ENCODE measurements at places on chromosomes 11 and 22.

DNA sequence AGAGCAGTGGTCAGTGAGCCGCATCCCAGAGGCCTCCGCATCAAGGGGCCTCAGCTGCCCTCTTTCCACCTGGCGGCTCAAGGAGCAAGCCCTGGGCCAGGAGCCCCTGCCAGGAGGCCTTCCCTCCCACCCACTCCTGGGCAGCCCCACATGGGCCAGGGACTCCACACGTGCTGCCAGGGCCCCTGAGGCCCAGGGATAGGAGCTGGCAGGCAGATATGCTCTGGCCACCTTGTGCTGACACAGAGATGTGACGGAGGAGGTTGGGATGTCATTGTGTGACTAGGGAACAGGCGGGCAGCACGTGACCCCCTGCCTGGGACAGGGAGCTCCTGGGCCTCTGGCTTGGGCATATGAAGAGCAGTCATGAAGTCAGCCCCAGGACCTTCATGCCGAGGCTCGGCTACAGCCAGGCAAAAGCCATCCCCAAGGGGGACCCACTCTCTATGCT is 77.9 kb downstream of the PIWIL3 start:
- DNase-seq: no peak

- DNase-seq: no peak
These were observed 965 bp upstream of the PAMR1 start for GRCh38 chr11:35526370-35526792.

- DNase-seq: no peak
These were observed 10.4 kb downstream of the TMPRSS6 start for GRCh38 chr22:37098976-37099591.

GRCh38 chr22:49632199-49633009 is 195.3 kb downstream of the BRD1 start:
- peak; percentile 78 for DNase-seq

DNA sequence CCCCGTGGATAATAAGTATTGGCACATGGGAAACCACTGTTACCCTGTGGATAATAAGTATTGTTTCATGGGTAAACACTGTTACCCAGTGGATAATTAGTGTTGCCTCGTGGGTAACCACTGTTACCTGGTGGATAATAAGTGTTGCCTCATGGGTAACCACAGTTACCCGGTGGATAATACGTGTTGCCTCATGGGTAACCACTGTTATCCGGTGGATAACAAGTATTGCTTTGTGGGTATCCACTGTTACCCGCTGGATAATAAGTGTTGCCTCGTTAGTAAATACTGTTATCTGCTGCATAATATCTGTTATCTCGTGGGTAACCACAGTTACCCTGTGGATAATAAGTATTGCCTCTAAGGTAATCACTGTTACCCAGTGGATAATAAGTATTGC is 25.5 kb upstream of the NXPE4 start:
- no peak for DNase-seq

GRCh38 chr11:94150704-94151685 is 22.4 kb downstream of the PANX1 start:
- DNase-seq: no peak

DNA sequence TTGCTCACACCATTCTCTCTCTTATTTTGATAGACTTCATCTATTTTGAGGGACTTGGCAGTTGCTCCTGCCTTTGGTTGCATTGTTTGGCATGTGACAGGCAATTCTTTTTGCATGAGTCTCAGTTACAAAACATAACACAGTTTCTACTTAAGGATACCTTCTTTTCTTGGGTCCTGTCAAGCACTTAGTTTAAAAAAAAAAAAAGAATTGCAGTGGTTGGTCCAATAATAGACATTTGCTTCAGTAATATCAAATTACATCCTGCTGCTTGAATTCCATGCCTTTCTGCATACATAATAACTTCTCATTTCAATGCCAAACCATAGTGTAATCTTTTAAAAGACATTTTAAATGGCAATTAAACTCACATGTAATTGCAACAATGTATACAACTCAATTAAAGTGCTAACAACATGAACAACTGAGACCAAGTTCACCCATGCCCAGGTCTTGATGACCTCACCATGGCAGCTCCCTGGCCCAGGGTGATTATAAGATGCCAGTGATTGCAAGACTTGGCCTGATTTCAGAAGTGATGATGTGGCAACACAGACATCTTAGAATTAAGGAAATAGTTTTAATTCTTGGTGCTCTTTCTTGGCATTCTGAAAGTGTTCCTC is 32.2 kb upstream of the PLET1 start:
- no peak for DNase-seq

DNA sequence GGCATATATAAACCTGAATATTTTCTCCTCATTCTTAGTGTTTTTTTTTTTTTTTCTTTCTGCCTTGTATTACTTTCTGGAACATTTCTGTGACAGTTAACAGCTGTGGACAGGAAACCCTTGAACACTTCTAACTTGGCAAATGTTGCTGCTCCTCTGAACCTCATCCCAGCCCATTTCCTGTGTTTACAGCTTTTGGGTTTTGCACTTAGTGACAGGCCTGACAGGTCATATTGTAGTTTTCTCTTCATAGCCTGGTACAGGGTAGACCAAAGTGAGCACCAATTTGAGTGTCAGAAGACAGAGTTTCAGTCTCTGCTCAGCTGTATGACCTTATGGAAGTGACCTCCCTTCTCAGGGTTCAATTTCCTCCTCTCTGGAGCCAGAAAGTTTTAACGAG is 91.6 kb downstream of the STIM1 start:
- peak; percentile 65 for DNase-seq

DNA sequence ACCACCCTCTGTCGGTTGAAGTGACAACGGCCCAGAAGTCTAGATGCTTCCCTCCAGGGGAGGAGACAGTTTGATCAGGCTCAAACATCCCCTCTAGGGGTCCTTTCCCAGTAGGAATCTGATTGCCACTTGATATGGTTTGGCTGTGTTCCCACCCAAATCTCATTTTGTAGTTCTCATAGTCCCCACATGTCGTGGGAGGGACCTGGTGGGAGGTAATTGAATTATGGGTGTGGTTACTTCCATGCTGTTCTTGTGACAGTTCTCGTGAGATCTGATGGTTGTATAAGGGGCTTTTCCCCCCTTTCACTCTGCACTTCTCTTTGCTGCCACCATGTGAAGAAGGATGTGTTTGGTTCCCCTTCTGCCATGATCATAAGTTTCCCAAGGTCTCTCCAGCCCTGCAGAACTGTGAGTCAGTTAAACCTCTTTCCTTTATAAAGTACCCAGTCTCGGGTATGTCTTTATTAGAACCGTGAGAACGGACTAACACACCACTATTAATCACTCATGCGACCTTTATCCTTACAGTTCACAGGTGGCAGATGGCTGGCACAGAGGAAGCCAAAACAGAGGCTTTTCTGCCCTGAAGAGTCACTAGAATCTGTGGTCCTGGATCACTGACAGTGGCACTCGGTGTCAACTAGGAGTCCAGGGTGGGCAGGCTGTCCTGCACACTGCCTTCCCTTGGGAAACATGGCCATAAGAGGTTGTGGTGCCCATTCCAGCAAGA is 21.6 kb downstream of the ASPHD2 start:
- DNase-seq: no peak

DNA sequence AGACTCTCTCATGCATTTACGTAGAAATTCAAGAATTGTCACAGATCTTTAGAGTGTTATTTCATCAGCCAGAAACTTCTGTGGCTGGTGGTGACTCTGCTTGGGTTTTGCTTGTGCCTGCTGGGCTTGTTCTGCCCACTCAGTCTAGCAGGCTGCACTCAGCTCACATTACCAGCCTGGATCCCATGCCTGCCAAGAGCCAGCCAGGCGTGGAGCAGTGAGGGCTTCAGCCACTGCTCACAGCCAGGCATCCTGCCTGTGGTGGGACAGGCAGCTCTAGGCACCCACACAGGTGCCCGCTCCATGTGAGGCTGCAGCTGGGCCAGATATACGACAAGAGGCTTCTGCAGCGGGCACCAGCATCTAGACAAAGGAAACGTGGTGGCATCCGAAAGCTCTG is 1213.3 kb upstream of the RAG2 start:
- no peak for DNase-seq

DNA sequence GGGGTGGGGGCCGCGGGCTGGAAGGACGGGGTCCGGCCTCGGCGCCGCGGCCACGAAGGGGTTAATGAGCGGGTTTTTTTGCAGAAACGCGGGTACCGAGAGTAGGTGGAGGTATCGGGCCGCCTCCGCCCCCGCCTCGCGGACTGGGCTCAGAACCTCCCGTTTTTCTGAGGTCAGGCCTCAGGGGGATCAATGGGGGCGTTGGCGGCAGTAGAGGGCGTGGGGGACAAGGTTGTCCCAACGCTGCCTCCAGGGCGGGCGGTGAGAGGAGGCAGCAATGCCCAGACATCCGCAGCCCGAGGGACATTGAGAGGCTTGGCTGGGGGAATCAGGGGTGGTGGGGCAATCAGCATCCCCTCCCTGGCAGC is 34.8 kb upstream of the PRODH start:
- DNase-seq: no peak

- DNase-seq: no peak
These were observed 19.6 kb downstream of the ELP4 start for GRCh38 chr11:31529189-31529588.

DNA sequence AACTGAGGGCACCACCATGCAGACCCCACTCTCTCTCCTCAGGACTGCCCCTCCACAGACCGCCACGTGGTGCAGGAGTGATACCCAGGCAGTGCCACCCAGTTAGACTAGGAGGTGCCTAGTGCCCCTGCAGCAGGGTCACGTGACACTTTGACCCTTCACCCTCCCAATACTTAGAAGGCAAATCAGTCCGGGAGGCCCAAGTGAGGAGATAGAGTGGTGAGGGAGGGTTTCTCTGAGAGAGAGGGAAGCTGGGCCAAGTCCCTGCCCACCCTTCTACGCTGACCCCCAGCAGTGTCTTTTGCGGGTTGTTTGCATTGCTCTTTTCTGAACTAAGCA is 84.6 kb downstream of the BUD13 start:
- no peak for DNase-seq

GRCh38 chr22:34080433-34080832 is 160.2 kb upstream of the LARGE1 start:
- no peak for DNase-seq

DNA sequence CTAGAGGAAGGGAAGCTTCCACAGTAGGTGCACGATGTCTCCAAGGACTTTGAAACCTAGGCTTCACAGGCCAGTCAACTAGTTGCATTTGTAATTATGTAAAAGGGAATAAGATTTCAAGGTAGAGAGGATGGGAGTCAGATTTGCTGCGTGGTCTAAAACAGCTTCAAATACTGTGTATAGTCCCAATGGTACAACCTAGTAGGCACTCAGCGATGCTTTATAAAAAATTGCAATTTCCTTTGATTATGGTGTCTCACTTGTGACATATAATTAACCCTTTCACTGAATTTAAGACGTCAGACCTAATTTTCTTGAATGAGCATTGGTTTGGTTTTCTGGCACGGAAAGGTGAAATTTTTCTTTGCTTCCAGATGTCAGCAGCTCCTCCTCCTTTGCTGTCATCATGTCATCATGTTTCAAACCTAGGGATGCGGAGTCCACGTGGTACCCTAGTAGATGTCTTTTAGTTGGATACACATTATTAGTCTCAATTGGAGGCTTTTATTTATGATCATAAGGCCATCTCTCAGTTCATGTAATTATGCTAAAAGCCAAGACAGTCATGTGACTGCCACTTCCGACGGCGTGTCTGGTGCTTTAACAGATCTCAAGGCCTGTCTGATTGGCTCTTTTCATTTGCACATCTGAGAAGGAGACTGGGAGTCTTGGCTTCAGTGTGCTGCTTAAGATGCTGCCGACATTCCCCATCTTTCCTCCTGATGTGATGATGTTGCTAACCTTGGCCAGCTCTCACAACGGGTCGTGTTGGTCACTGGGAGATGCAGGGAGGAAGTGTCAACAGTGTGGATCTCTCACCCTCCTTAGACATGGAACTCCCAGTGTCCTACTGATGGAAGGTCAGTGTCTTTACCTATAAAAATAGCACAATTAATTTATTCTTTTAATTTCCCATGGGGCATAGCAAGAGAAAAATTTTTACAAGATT is 134.0 kb downstream of the HIPK3 start:
- no peak for DNase-seq

- DNase-seq: no peak
These were observed 98.6 kb downstream of the RPS6KA4 start for GRCh38 chr11:64457416-64458010.

DNA sequence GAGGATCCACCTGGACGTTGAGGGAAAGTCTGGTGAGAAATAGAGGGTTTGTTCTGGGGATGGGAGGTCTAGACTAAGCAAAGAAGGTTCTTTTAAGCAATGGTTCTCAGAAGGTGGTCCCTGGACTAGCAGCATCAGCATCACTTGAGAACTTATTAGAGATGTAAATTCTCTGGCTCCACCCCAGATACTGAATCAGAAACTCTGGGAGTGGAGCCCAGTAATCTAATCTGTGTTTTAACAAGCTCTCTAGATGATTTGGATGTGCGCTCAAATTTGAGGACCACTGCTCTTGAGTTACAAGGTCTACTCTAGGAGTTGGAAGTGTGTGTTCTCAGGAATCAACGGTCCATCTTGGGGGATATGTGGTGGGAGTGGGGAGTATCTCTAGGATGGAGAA is 3.3 kb upstream of the ABCG4 start:
- no peak for DNase-seq

GRCh38 chr11:5004424-5005274 is 10.0 kb downstream of the OR51L1 start:
- peak; percentile 20 for DNase-seq

DNA sequence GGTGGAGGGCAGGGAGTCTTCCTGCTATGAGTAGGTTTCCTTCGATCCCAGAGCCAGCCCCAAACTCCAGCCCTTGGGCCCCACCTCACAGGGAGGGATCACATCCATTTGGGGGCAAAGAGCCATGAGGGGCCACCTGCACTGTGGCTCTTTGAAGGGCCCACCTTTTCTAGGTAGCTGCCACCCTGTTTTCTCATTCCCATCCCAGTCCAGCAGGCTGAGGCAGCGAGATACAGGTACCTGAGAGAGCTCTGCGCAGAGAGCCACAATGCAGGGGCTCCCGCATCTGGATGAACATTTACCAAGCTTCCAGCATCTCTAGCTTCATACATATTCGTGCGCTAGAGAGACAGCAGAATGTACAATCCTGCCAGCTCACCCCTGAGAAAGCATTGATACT is 16.3 kb downstream of the FXYD6 start:
- no peak for DNase-seq

DNA sequence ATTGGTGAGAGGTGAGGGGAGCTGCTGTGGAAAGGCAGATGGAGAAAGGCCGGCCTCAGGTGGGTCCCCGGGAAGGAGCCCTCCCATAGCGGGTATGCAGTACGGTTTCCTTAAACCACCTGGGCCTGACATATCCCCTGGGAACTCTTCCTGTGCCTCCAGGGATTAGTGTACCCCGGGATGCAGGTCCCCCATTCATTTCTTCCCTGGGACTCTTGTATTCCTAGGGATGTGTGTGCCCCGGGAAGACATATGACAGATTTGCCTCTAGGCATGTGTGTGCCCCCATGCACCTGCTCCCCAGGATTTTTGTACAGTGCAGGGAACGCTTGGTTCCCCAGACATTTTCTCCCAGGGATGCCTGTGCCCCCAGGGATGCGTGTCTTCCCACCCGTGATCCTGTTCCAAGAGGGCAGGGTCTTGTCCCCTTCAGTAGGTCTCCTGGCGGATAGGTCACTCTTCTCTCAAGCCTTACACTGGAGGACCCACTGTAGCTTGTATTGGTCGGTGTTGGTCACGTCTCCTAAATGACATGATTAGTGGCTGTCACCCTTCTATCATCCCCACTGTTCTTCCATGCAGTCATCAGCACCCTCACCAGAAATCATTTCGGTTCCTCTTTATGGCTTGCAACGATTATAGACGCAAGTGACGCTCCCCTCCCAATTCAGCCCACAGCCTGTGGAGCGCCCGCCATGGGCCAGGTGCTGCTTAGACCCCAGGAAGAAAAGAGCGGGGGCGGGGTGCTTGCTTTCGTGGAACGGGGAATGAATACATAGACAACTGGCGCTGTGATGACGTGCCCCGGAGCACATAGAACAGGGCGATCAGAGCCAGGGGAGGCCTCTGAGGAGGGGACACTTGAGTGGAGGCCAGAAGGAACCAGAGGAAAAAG is 1.3 kb downstream of the PARVB start:
- no peak for DNase-seq

Measured in muscle of arm (tissue), 14 donors.